IMR-90 (cell line): ENCODE measurements at places on chromosomes 2 and 18.

GRCh38 chr2:139218181-139218580 is 438.0 kb upstream of the NXPH2 start:
- DNase-seq, result no peak

DNA sequence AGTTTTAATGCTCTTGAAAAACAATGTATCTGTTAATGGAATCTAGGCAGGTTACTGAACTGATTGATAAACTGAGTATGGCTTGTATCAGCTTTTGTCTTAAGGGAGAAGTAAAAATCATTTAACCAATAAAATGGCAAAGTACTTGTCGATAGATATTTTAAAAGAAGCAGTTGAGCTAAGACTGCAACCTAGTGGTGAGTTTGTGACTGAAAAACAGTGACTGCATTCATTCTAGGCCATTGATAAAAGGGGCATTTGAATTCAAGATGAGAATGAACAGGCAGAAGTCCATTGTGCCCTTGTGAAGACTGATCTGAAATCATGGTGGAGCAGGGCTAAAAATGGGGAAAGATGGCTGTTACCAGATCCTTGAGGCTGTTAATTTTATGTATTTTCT is 59.4 kb upstream of the MSTN start:
- DNase-seq, result peak; percentile 41

- DNase-seq, result no peak
Measured at GRCh38 chr2:72750977-72751639, 74.7 kb downstream of the EXOC6B start.

- DNase-seq, result peak; percentile 32
Measured at GRCh38 chr2:23566241-23567142, 181.5 kb downstream of the KLHL29 start.

DNA sequence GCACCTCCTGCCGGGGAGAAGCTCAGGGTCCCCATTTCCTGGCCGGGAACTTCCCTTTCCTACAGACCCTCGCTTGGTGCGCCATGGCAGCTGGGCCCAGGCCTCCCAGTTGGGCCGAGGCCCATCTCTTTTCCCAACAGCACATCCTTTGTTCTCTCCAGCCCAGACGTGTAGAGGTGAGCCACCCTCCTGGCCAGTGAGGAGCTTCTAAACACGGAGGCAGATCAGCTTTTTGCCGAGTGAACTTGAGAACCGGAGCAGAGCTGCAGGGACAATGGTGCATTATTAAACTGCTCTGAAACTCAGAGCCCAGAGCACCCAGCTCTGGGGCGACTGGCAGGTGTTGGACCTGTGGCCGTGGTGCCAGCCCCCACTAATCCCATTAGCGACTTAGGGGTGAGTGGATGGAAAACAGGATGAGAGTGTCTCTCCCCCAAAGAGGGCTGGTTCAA is 25.4 kb downstream of the SH3BP4 start:
- DNase-seq, result no peak

- DNase-seq, result no peak
Measured at GRCh38 chr2:156322051-156322685, 10.4 kb downstream of the NR4A2 start.
